ENCODE measurements at places on chromosomes 3 and 15. TPM values are rescaled to one million over a fixed set of nuclear protein-coding genes. Genes with fewer than 3 reads are reported as not detected.

RETNLB gene
- total RNA-seq = not detected

EOMES gene
- total RNA-seq = 0.06 TPM

ANKRD63 gene
- total RNA-seq = not detected

FILIP1L gene
- 32.1 TPM for total RNA-seq

CADPS gene
- total RNA-seq = 0.40 TPM

CP gene
- total RNA-seq = 63.3 TPM

UPK1B gene
- total RNA-seq = 0.40 TPM

GOLGA8O gene
- total RNA-seq = 3.2 TPM

COL8A1 gene
- total RNA-seq = 34.6 TPM

TUBGCP5 gene
- 34.7 TPM for total RNA-seq

CAND2 gene
- total RNA-seq = 4.1 TPM

DZIP1L gene
- 26.0 TPM for total RNA-seq

MESP2 gene
- 0.25 TPM for total RNA-seq

MUSTN1 gene
- not detected for total RNA-seq

GABRA5 gene
- not detected for total RNA-seq

AGBL1 gene
- total RNA-seq = not detected

PLSCR5 gene
- total RNA-seq = not detected

FAM81A gene
- total RNA-seq = 0.25 TPM

POMGNT2 gene
- total RNA-seq = 7.7 TPM

GUCA1C gene
- total RNA-seq = not detected

SOX14 gene
- not detected for total RNA-seq

SLC28A1 gene
- not detected for total RNA-seq

DET1 gene
- 3.8 TPM for total RNA-seq

HHLA2 gene
- not detected for total RNA-seq

PDE8A gene
- total RNA-seq = 32.5 TPM

ALDH1A3 gene
- 47.1 TPM for total RNA-seq

LRTM1 gene
- not detected for total RNA-seq

CPB1 gene
- total RNA-seq = not detected

IGSF11 gene
- under 0.01 TPM for total RNA-seq

Measured in aortic smooth muscle cell (primary cell).